ENCODE measurements at places on chromosomes 13 and 19.
A peak's percentile ranks its signal among the peaks of the same experiment; 100 is the strongest.

DNA sequence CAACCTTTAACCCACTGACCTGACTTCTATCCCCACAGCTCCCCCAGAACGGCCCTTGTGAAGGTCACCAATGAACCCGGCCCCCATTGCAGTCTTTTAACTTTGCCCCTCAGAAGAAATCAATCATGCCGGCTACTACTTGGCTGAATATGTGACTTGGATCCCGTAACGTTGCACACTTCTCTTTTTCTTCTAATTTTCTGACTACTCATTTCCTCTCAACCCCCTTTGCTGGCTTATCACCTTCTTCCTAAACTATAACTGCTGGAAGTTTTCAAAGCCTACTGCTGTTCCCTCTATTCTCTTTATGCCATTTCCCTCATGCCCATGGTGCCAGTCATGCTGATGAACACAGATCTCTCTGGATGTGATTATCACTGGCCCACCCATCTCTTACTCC, 367.6 kb downstream of the DNAJC15 start:
- DNase-seq, result no peak

DNA sequence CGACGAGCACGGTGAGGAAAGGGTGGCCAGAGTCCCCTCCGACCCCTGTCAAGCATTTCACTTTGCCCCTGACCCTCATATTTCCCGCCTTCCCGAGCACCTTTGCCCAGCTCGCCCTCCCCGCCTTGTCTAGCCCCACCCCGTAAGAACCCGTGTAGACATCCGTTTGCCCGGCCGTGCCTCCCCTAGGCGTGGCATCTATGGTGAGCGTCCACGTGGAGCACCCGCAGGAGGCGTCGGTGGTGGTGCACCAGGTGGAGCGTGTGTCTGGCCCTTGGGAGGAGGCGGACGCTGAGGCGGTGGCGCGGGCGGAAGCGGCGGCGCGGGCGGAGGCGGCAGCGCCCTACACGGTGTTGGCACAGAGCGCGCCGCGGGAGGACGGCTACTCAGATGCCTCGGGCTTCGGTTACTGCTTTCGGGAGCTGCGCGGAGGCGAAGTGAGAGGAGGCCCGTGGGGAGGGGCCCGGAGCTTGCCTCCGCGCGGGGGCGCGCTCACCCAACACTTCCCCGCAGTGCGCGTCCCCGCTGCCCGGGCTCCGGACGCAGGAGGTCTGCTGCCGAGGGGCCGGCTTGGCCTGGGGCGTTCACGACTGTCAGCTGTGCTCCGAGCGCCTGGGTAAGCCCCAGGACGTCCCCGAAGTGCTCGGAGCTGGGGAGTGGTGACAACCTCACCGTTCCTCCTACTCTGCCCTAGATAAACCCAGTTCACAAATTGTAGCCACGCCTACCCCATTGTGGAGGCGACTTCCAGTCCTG, 4.2 kb downstream of the LTBP4 start:
- DNase-seq, result peak; percentile 76

DNA sequence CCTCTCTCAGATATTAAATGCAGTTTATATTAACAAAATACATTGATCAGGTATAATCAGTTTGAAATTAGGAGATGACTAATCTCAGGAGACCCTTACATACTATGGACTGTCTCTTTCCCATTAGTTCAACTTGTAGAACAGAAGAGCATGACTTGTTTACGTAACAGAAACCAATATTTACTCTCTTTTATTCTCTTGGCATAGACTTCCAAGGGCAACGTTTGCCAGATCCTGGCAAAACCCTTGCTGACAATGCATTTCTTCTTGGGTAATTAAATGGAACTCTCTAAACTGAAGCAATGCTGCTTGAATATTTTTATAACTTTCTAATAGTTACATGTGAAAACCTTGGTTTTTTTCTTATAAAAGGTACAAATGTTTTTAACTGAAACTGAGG, 68.3 kb upstream of the MYO16 start:
- no peak for DNase-seq

- DNase-seq, result no peak
Measured at GRCh38 chr19:18306888-18307260, 16.0 kb downstream of the LSM4 start.

- no peak for DNase-seq
Measured at GRCh38 chr13:57932061-57932460, 300.5 kb downstream of the PCDH17 start.

GRCh38 chr13:73081256-73081915, 22.6 kb downstream of the KLF5 start:
- no peak for DNase-seq

DNA sequence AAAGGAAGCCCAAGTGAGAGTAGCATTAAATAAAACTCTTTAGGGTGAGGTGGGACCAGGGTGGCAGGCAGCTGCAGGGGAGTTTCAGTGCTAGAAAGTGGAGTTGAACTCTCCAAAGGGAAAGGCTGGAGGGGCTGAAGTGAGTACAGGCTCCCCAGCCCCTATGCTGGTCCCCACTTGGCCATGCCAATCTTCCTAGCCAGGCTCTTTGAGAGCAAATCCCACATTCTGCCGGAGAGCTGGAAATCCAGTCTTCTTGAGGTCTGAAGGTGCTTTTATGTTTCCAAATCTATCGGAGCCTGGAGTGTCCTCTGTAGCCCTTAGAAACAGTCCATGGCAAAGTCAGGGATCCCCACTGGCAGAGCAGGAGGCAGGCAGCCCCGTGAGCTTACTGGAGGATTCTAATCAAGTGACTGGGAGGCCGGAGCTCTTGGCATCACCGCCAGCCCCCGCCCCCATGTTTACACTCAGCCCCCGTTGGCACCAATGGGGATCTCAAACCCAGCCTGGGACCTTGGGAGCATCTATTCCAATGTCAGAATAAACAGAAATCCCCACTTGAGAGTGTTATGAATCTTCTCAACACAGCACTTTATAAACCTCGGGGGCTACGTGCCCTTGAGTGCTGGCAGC, 18.3 kb downstream of the ZNF536 start:
- DNase-seq, result no peak

- no peak for DNase-seq
Measured at GRCh38 chr19:2699413-2700140, 2.9 kb downstream of the GNG7 start.

DNA sequence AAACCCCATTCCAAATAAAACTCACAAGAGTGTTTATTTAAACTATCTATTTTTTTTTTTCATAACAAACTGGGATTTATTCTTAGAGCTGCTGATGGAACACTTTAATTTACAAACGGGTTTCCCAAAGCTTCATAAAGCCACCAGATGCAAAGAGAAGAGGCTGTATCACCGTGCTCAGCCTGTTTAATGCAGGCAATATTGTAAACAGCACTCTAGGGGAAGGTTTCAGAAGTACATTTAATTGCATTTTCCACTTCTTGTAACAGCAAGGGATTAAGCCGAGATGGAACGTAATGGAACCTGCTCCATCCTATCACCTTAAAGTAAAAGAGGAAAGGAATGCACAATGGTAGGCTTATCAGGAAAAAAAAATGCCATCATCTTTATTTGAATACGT, 550.6 kb upstream of the ARGLU1 start:
- DNase-seq, result no peak

- no peak for DNase-seq
Measured at GRCh38 chr13:47117268-47117667, 220.4 kb upstream of the HTR2A start.

DNA sequence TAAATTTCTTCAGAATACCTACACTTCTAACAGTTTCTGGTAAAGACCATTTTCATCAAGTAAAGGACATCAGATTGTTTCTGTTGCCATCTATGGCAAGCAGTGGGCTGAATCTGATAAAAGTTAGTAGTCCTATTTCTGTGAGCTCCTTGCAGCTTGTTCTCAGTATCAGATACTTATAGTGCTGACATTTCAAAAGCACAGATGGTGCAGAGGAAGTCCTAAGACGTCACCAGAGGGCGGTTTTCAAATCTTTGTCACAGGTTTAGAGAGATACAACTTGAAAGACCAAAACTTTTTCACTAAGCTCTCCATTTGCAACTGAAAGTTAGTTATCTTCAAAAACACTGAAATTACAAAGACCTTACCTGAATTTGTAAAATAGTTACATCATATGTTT, 719.8 kb downstream of the SLITRK1 start:
- DNase-seq, result no peak
